Posterior vena cava (tissue), 2 donors: ENCODE measurements at places on chromosomes 12 and 14.

DNA sequence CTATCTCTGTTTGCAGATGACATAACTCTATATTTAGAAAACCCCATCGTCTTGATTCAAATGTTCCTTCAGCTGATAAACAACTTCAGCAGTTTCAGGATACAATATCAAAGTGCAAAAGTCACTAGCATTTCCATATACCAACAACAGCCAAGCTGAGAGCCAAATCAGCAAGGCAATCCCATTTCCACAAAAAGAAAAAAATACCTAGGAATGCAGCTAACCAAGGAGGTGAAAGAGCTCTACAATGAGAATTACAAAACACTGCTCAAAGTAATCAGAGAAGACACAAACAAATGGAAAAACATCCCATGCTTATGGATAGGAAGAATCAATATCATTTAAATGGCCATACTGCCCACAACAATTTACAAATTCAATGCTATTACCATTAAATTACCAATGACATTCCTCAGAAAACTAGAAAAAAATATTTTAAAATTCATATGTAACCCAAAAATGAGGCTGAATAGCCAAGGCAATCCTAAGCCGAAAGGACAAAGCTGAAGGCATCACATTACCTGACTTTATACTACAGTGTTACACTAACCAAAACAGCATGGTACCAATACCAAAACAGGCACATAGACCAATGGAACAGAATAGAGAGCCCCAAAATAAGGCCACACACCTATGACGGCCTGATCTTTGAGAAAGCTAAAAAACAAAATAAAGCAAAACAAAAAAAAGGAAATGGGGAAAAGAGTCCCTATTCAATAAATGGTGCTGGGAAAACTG, 901.7 kb downstream of the LRFN5 start:
- DNase-seq = no peak

- DNase-seq = no peak
These were observed 212.1 kb upstream of the ABCD2 start for GRCh38 chr12:39831587-39832315.

DNA sequence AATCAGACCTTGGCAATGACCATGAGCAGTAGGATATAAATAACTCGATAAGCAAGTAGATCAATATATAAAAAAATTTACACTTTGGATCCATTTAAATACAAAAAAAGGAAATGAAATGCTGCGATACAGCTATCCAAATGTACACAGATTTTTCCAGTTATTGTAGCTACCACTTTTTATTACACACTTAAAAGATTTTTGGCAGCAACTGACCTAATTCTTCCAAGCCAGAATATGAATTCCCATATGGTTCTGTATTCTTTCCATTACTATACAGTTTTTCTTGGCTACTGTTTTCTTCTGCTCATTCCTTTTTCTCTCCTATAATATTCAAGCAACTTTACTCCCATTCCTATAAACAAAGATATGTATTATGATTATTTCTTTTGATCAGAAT, 52.2 kb downstream of the TMTC1 start:
- DNase-seq = no peak

GRCh38 chr12:82756303-82756702, 69.6 kb downstream of the TMTC2 start:
- DNase-seq = no peak

GRCh38 chr14:67650694-67651093, 23.7 kb downstream of the VTI1B start:
- no peak for DNase-seq

DNA sequence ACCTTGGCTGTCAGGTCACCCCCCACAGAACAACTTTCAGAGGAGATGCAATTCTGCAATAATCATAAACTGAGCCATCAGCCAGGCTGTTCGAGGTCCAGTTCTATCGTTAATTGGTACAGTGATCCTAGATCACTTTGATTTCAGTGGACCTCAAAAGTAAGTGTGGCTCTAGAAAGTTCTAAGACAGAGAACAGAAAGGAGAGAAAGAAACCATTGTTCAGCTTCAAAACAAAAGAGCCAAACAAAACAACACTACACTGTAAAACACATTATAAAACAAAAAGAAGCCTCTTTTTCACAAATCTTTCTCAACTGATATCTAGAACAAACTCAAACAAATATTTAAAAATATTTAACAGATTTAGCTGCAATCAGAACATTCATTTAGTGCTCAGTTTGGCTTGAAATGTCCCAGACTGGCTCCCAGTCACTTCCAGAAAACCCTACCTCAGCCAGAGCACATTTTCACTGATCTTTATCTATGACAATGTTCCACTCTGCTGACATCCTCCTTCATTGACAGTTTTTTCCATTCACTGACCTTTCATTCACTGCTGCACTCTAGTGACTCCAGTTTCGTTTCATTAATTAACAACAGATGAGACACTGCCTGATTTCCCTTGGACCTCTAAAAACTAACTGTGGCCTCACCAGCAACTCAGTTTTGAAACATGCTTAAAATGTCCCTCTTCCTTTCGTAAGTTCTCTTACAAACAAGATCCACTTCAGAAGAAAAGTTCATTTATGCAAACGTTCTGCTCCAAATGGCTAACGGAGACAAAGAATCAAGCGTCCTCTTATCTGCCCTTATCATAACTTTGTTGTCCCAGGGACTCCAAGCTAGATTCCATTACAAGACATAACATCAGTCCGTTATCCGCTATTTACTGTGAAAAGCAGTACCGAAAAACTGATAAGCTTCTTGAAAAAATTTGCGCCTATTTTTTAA, 56.8 kb downstream of the DUSP16 start:
- no peak for DNase-seq
